Uterus (tissue), 4 donors: ENCODE measurements at places on chromosomes 7 and 10. TPM values are rescaled to one million over a fixed set of nuclear protein-coding genes. Genes with fewer than 3 reads are reported as not detected.

DNA sequence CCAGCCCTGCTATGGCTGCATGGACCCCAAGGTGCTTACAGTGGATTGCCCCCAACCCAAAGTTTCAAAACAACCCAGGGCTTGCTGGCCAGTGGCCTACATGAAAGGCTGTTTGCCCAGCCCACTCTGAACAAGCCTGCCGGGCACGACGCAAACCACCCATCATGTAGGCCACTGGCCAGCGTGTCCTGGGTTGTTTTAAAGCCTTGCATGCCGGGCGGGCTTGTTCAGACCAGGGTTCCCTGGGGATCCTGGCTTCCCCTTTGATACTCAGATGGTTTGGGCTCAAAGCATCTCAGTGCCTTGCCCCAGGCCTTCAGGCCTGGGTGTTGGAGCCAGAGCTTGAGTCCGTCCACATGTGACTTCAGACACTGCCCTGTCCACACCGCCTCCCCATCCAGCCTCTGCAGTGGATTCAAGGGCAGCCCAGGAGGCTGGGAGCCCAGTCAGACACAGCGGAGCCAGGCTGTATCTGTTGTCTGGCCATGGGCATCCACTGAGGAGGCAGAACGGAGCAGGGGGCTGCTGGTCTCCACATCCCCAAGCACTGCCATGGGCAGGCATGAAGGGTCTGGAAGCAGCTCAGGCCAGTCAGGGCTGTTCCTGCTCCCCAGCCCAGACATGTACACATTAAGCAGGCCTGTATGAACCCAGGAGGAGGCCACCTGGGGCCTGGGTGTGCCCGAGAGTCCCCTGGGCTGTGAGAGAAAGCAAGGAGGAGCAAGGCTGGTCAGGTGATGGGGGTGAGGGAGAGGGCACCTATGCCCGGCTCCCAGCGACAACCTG is 4.0 kb upstream of the ADIRF start:
- no peak for DNase-seq

DNA sequence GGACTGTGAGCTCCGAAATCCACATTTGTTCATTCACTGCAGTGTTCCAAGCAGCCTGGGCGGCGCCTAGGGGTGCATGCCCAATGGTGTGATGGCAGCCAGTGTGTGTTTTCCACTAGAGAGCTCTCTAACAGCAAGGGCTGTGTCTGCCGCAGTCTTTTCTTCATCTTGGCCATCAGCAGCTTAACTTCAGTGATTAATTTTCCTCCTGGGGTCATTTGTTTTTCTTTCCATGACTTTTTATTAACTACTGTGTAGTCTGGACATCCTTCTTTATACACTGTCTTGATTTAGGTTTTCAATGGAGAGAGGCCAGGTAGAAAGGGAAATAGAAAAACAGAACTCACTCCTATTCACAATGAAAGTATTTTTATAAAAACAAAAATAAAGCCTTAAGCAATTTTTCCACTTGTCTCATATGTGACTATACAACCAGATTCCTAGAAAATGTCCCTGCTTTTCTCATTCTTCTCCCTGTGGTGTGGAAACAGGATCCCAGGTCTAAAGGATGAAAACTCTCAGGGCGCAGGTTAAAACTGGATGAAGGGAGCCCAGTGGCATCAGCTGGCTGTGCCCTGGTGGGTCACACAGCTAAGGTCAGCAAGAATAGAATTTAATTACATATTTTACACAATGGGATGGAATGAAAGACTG is 176.8 kb downstream of the PKD1L1 start:
- peak; percentile 35 for DNase-seq

- DNase-seq: no peak
Measured at GRCh38 chr10:27068217-27068891, 31.9 kb downstream of the ANKRD26 start.

GRCh38 chr10:13690281-13690825 is 103.6 kb downstream of the PRPF18 start:
- DNase-seq: no peak

The TAS2R5 gene
- 5.3 TPM for total RNA-seq

The TFR2 gene
- total RNA-seq: 2.0 TPM

- no peak for DNase-seq
Measured at GRCh38 chr10:100996678-100997359, 2.8 kb upstream of the LZTS2 start.

DNA sequence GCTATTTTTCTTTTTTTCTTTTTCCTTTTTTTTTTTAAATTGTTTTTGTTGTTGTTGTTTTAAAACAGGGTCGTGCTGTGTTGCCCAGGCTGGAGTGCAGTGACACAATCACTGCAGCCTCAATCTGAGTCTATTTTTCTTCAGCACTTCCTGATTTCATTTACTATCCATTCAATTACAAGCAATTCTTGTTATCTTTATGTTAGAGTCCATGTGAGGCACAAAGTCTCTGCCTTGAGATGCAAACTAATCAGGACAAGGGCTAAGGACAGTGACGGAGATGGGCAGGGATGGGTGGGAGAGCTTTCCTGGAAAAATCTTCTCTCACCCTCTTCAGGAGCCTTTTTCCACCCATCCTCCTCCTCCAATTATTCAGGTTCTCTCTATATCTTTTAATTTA is 157.3 kb upstream of the AUTS2 start:
- DNase-seq: no peak

The METTL27 gene
- total RNA-seq: not detected

The ECHS1 gene
- 48.8 TPM for total RNA-seq

DNA sequence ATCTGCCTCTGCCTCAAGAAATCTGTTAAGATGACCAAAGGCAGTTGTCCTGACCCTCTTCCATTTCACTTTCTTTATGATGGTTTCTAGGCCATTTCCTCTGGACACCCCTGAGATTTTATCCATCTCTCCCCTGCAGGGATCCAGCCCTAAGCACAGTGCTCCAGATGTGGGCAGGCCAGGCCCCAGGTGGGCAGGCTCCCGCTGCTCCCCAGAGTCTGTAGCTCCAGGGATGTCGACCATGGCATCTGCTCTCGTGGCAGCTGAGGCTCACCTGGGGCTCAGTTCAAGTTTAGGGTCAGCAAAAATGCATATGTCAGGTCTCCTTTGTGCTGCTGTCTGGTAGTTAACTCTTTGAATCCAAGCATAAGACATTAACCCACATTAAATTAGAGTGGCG is 11.8 kb downstream of the CEP41 start:
- no peak for DNase-seq

DNA sequence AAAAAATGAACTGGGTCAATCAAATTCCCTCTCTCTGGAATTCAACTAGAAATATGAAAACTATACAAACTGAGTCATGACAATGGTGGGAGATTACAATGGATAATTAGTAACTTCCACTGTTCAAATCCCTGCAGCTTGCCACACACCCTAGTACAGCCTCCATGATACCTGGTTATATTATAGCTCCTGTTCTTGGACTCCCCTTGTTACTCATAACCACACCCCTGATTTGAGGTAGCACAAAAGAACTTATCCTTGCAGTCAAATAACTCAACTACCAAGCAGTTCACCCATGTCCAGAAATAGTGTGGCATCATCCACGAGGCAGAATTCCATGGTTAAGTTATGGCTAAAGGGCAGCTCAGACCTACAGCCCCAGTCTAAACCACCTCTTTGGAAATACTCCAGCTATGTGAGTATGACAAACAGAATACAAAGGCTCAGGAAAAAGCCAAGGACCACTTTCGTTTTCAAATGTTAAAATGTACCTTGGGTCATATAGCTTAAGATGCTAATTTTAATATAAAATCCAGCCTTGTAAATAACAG is 164.7 kb downstream of the CPEB3 start:
- DNase-seq: no peak
